Caco-2 (cell line): ENCODE measurements at places on chromosomes 11 and 22. TPM values are rescaled to one million over a fixed set of nuclear protein-coding genes. Genes with fewer than 3 reads are reported as not detected.
A peak's percentile ranks its signal among the peaks of the same experiment; 100 is the strongest.

The DUSP8 gene
- 7.7 and 12.1 TPM in 2 replicates for total RNA-seq

The MMP3 gene
- total RNA-seq: 0.42 TPM in 1 of 2 replicates, not detected in the other

The IL17REL gene
- total RNA-seq: not detected in 2 replicates

The CALCA gene
- total RNA-seq: not detected in 2 replicates

The OR8K5 gene
- total RNA-seq: not detected in 2 replicates

The NEFH gene
- not detected in 2 replicates for total RNA-seq

The TEAD1 gene
- 134 and 144 TPM in 2 replicates for total RNA-seq

The OSBP gene
- 64.5 and 67.5 TPM in 2 replicates for total RNA-seq

The OR56A5 gene
- not detected in 2 replicates for total RNA-seq

The POU2AF2 gene
- total RNA-seq: not detected in 2 replicates

The MN1 gene
- 0.32 and 0.44 TPM in 2 replicates for total RNA-seq

The PATE2 gene
- total RNA-seq: not detected in 2 replicates

The TSPAN32 gene
- 0.97 and 1.2 TPM in 2 replicates for total RNA-seq

The RIC3 gene
- total RNA-seq: not detected in 2 replicates

The RAB3IL1 gene
- total RNA-seq: 8.3 and 10.6 TPM in 2 replicates

The ANGPTL5 gene
- not detected in 2 replicates for total RNA-seq

The ART1 gene
- total RNA-seq: not detected in 2 replicates

GRCh38 chr22:50325444-50326224, 1.2 kb downstream of the DENND6B start:
- no peaks in the 10 kb centered on the region for H3K36me3 ChIP-seq
- no peaks in the 10 kb centered on the region for H3K27me3 ChIP-seq
- H3K4me1 ChIP-seq: no peaks in the 10 kb centered on the region
- H3K4me3 ChIP-seq: peak overlapping the region; percentile 95; the same call in 1 of the 2 replicates
- no peak for DNase-seq

- peaks cover 7% of the 10 kb centered on the region; the same call in 1 of the 2 replicates for H3K4me1 ChIP-seq
- H3K27me3 ChIP-seq: no peaks in the 10 kb centered on the region
- H3K27ac ChIP-seq: no peak overlapping the region
- no peak overlapping the region for H3K4me3 ChIP-seq
Observed at GRCh38 chr11:60700689-60701468, 1.5 kb downstream of the MS4A8 start.

GRCh38 chr22:22009661-22010060, 27.1 kb upstream of the TOP3B start:
- no peak overlapping the region for H3K27ac ChIP-seq
- H3K36me3 ChIP-seq: no peaks in the 10 kb centered on the region
- H3K4me3 ChIP-seq: no peak overlapping the region
- H3K27me3 ChIP-seq: no peaks in the 10 kb centered on the region
- DNase-seq: no peak
- no peaks in the 10 kb centered on the region for H3K4me1 ChIP-seq

GRCh38 chr11:17780668-17781067, 46.1 kb downstream of the KCNC1 start:
- H3K4me3 ChIP-seq: no peak overlapping the region
- no peak overlapping the region for H3K27ac ChIP-seq
- no peaks in the 10 kb centered on the region for H3K36me3 ChIP-seq
- peaks cover 2% of the 10 kb centered on the region for H3K27me3 ChIP-seq
- no peak for DNase-seq

DNA sequence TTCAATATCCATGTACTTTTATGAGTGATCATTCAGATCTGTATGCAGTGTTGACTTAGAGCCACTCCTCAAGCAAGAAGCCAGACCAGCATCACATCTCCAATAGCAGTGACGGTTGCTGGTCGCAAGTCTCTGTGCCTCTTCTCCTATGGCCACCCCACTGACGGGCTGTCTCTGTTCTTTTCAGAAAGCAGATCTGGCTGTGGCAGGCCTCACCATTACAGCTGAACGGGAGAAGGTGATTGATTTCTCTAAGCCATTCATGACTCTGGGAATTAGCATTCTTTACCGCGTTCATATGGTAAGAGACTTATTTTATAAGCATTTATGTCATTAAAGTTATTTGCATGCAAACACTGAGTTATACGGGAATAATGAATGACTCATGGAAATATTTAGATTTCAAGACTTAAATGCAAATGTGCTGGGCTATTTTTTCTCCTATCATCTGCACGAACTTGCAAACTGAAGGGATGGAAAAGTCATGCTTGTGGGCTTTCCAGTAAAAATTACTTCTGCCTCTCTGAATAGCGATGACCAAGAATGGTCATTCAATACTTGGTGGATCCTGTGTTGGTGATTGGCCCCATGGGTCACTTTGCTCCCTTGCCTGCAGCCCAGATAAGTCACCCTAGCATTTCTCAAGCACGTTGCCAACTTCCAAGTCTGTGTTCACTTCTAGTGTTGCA, 83.6 kb upstream of the TBCEL start:
- no peak overlapping the region for H3K4me3 ChIP-seq
- no peaks in the 10 kb centered on the region for H3K36me3 ChIP-seq
- no peak overlapping the region for H3K27ac ChIP-seq
- DNase-seq: no peak

- H3K27ac ChIP-seq: no peak overlapping the region
- DNase-seq: peak; percentile 58
- no peaks in the 10 kb centered on the region; the same call in 1 of the 2 replicates for H3K27me3 ChIP-seq
- no peak overlapping the region for H3K4me3 ChIP-seq
- no peaks in the 10 kb centered on the region for H3K4me1 ChIP-seq
Observed at GRCh38 chr22:32265882-32266767, 11.0 kb upstream of the SLC5A4 start.

DNA sequence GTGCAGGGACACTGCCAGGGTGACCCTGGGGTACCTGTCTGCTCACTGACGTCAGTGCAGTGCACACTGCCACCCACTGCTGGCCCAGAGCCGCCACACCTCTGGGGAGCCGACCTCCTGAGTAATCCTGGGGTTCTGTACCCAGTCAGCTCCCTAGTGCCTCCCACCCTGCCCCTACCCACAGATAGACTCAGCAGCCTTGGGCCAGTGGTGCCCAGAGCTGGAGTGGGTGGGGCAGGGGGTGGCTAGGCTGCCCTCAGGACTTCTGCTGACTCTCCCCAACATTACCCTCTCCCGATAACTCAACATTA, 5.8 kb downstream of the NRXN2 start:
- DNase-seq: no peak
- peaks cover 14% of the 10 kb centered on the region for H3K27me3 ChIP-seq
- H3K27ac ChIP-seq: no peak overlapping the region

- no peaks in the 10 kb centered on the region for H3K4me1 ChIP-seq
- H3K27me3 ChIP-seq: no peaks in the 10 kb centered on the region
- DNase-seq: no peak
Observed at GRCh38 chr11:95556342-95557163, 233.0 kb downstream of the FAM76B start.

- H3K4me3 ChIP-seq: no peak overlapping the region
- no peaks in the 10 kb centered on the region for H3K27me3 ChIP-seq
- no peaks in the 10 kb centered on the region for H3K36me3 ChIP-seq
- no peaks in the 10 kb centered on the region for H3K4me1 ChIP-seq
- no peak overlapping the region for H3K27ac ChIP-seq
- no peak for DNase-seq
Observed at GRCh38 chr11:30465192-30465591, 121.0 kb downstream of the MPPED2 start.

- no peaks in the 10 kb centered on the region for H3K27me3 ChIP-seq
- no peaks in the 10 kb centered on the region for H3K36me3 ChIP-seq
- H3K4me3 ChIP-seq: no peak overlapping the region
- H3K27ac ChIP-seq: no peak overlapping the region
Observed at GRCh38 chr22:44337678-44338004, 24.9 kb upstream of the SHISAL1 start.

- H3K36me3 ChIP-seq: no peaks in the 10 kb centered on the region
- H3K27ac ChIP-seq: no peak overlapping the region
- H3K27me3 ChIP-seq: no peaks in the 10 kb centered on the region
- peaks cover 4% of the 10 kb centered on the region; the same call in 1 of the 2 replicates for H3K4me1 ChIP-seq
Observed at GRCh38 chr11:41522391-41522790, 62.9 kb upstream of the LRRC4C start.

- H3K4me1 ChIP-seq: no peaks in the 10 kb centered on the region
- H3K36me3 ChIP-seq: no peaks in the 10 kb centered on the region
- peak; percentile 80 for DNase-seq
- no peak overlapping the region for H3K27ac ChIP-seq
- H3K27me3 ChIP-seq: 0 out of 2 replicates have a peak, but pooled peaks cover 1% of the 10 kb centered on the region
Observed at GRCh38 chr11:62171261-62171723, 18.7 kb upstream of the SCGB1D1 start.

DNA sequence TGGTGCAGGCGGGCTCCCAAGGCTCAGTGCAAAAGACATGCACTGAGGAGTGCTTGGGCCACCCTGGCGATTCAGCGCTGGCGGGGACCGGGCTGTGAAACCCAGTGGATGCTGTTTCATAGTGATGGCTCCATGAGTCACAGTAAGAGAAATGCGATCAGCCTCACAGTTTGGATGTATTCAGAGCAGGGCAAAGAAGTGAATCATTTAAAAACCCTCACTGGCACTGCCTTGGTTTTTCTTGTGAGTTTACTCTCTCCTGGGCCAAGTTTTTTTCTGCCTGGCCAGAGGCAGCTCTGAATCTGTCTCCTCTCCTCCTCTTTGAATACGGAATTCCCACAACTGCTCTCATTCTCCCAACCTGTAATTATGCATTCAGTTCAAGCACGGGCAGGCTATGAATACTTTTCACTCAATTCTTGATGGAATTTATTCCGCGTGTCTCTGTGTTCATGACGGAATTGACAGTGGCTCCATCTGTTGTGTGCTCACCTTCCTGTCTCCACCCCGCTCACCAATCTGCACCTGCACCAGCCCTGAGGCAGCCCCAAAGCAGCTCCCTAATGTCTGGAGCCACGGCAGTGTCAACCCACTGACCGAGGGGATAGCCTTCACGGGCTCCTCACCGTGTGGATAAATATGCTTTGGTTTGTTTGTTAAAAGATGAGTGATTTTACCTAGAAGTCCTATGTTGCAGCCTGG, 14.9 kb downstream of the ADAMTS8 start:
- H3K4me3 ChIP-seq: no peak overlapping the region
- no peaks in the 10 kb centered on the region for H3K4me1 ChIP-seq
- peaks cover 3% of the 10 kb centered on the region; the same call in 1 of the 2 replicates for H3K27me3 ChIP-seq
- DNase-seq: no peak

- no peaks in the 10 kb centered on the region for H3K27me3 ChIP-seq
- no peak overlapping the region for H3K27ac ChIP-seq
- DNase-seq: no peak
- H3K4me3 ChIP-seq: no peak overlapping the region
- 0 out of 2 replicates have a peak, but pooled peaks cover 6% of the 10 kb centered on the region for H3K4me1 ChIP-seq
Observed at GRCh38 chr11:114773541-114774338, 95.4 kb downstream of the NXPE2 start.

GRCh38 chr11:122737951-122738693, 82.6 kb downstream of the UBASH3B start:
- peaks cover 21% of the 10 kb centered on the region for H3K4me1 ChIP-seq
- H3K4me3 ChIP-seq: no peak overlapping the region
- H3K36me3 ChIP-seq: no peaks in the 10 kb centered on the region
- no peak for DNase-seq
- H3K27me3 ChIP-seq: no peaks in the 10 kb centered on the region

GRCh38 chr11:26730414-26731083, 8.7 kb upstream of the SLC5A12 start:
- DNase-seq: no peak
- no peak overlapping the region for H3K4me3 ChIP-seq
- H3K27ac ChIP-seq: no peak overlapping the region
- no peaks in the 10 kb centered on the region for H3K4me1 ChIP-seq
- H3K27me3 ChIP-seq: no peaks in the 10 kb centered on the region

GRCh38 chr11:3132831-3133260, 32.3 kb downstream of the OSBPL5 start:
- no peak overlapping the region for H3K4me3 ChIP-seq
- no peak for DNase-seq
- no peak overlapping the region for H3K27ac ChIP-seq
- no peaks in the 10 kb centered on the region for H3K4me1 ChIP-seq
- no peaks in the 10 kb centered on the region for H3K36me3 ChIP-seq

- no peaks in the 10 kb centered on the region for H3K4me1 ChIP-seq
- H3K36me3 ChIP-seq: no peaks in the 10 kb centered on the region
- no peak for DNase-seq
- H3K27ac ChIP-seq: no peak overlapping the region
- no peaks in the 10 kb centered on the region for H3K27me3 ChIP-seq
- H3K4me3 ChIP-seq: no peak overlapping the region
Observed at GRCh38 chr11:7292922-7293321, 41.2 kb downstream of the SYT9 start.

GRCh38 chr11:86916330-86916729, 38.9 kb downstream of the FZD4 start:
- no peak for DNase-seq
- H3K27ac ChIP-seq: peak overlapping the region; percentile 33
- H3K4me1 ChIP-seq: peaks cover 18% of the 10 kb centered on the region
- no peaks in the 10 kb centered on the region for H3K27me3 ChIP-seq
- H3K4me3 ChIP-seq: no peak overlapping the region
- H3K36me3 ChIP-seq: no peaks in the 10 kb centered on the region

DNA sequence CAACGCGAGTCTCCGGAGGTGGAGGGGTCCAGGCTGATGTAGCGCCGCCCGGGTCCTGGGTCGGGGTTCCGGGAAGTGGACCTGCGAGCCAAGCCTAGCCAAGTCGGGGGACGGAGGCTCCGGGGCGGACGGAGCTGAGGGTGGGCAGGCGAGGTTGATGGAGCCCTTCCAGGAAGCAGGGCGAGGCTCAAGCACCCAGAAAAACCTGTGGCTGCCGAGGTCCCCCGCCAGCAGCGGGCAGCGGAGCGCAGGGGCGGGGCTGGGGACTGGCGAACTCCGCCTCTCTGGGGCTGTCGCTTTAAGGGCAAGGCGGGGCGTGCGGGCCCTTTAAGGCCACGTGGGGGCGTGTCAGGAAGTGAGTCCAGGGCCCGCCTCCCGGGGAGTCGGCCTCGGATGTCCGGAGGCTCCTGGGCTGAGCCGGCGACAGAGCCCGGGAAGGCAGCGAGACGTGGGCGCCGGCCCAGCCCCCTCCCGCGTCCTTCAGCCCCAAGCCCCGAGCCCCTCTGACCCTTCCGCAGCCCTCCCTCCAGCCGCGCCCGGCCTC, at the start of gene SLC35C1:
Gene SLC35C1 (plus strand): TSS at position 389 of the 544 bp plus-strand sequence. CDS start 653 bp downstream, outside the sequence.
- DNase-seq: peak; percentile 99
- H3K27me3 ChIP-seq: no peaks in the 10 kb centered on the region
- peak within 1 kb of the TSS; percentile 96 for H3K4me3 ChIP-seq
- peaks cover 13% of the 10 kb centered on the region for H3K4me1 ChIP-seq
- H3K36me3 ChIP-seq: no peaks in the 10 kb centered on the region
- peak within 1 kb of the TSS; percentile 75 for H3K27ac ChIP-seq

GRCh38 chr11:69152733-69153421, 2.9 kb upstream of the SMIM38 start:
- H3K36me3 ChIP-seq: no peaks in the 10 kb centered on the region
- no peak overlapping the region for H3K27ac ChIP-seq
- DNase-seq: no peak
- H3K27me3 ChIP-seq: no peaks in the 10 kb centered on the region

DNA sequence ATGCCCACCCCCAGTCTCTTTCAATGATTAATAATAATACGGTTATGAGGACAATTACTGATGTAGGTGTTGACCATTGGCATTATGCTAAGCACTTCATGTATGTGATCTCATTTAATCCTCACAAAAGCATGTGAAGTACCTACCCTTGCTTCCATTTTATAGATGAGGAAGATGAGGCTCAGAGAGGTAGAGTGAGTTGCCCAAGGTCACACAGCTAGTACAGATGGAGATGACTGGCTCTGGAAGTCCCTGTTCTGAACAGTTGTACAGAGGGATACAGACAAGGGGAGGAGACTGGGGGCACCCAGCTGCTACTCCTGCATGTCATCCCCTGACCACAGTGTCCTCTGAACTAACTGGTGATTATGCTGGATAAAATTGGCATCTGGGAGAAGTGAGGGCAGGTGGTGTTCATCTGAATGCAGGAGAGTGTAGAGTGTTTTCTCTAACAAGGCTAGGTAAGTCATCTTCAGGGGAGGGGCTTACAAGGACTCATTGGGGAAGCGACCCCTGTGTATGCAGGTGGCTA, 43.2 kb downstream of the KIAA1671 start:
- no peak overlapping the region for H3K27ac ChIP-seq
- DNase-seq: no peak
- H3K4me3 ChIP-seq: no peak overlapping the region
- H3K27me3 ChIP-seq: no peaks in the 10 kb centered on the region
- no peaks in the 10 kb centered on the region; the same call in none of the 2 replicates for H3K4me1 ChIP-seq
- H3K36me3 ChIP-seq: no peaks in the 10 kb centered on the region
